ENCODE measurements at places on chromosomes 7 and 10.

- peaks cover 12% of the 10 kb centered on the region for H3K4me1 ChIP-seq
- H3K36me3 ChIP-seq = no peaks in the 10 kb centered on the region
- H3K27me3 ChIP-seq = no peaks in the 10 kb centered on the region
Observed at GRCh38 chr10:103199488-103199887, 6.4 kb upstream of the NT5C2 start.

GRCh38 chr10:117431160-117431559 lies 55.9 kb upstream of the PDZD8 start:
- H3K27ac ChIP-seq = no peak overlapping the region
- no peaks in the 10 kb centered on the region for H3K36me3 ChIP-seq
- H3K4me1 ChIP-seq = no peaks in the 10 kb centered on the region
- H3K4me3 ChIP-seq = no peak overlapping the region
- DNase-seq = no peak
- no peaks in the 10 kb centered on the region for H3K27me3 ChIP-seq

DNA sequence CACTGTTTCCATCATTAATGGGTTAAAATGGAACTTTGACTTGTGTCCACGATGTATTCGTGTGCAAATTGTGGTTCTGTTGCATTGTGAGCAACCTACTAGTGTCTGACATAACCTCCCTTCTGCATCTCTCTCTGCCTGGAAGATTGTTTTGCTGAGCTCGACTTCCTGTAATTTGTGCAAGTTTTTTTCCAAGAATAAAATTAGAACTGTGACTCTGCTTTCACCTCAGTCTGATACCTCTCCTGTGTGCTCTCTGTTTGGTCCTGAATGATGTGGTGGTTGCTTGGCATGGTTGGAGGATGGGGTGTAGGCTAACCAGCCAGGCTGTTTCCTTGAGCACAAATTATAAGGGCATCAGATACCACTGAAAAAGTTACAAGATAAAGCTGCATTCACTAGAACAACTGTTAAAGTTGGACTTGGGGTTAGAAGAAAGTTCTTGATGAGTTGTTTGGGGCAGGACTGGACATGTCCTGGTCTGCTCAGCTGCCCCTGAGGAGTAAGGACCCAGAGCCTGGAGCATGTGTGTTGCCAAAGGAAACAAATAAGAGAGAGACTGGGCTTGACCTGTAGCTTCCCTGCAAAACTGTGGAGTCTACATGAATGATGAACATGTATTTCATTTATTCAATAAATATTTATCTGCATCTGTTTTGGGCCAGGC lies 1.9 kb upstream of the VOPP1 start:
- H3K4me1 ChIP-seq = peaks cover 44% of the 10 kb centered on the region
- H3K36me3 ChIP-seq = peaks cover 3% of the 10 kb centered on the region
- no peak overlapping the region for H3K4me3 ChIP-seq
- H3K27ac ChIP-seq = peak overlapping the region; percentile 22
- peak; percentile 74 for DNase-seq

GRCh38 chr7:155489862-155490696 lies 32.1 kb downstream of the EN2 start:
- no peaks in the 10 kb centered on the region for H3K36me3 ChIP-seq
- H3K4me1 ChIP-seq = no peaks in the 10 kb centered on the region
- H3K4me3 ChIP-seq = no peak overlapping the region
- peaks cover 12% of the 10 kb centered on the region for H3K27me3 ChIP-seq
- DNase-seq = no peak

GRCh38 chr7:77466450-77466849 lies 50.3 kb upstream of the GSAP start:
- no peak overlapping the region for H3K27ac ChIP-seq
- H3K4me3 ChIP-seq = no peak overlapping the region
- no peaks in the 10 kb centered on the region for H3K4me1 ChIP-seq
- no peaks in the 10 kb centered on the region for H3K27me3 ChIP-seq
- no peak for DNase-seq

DNA sequence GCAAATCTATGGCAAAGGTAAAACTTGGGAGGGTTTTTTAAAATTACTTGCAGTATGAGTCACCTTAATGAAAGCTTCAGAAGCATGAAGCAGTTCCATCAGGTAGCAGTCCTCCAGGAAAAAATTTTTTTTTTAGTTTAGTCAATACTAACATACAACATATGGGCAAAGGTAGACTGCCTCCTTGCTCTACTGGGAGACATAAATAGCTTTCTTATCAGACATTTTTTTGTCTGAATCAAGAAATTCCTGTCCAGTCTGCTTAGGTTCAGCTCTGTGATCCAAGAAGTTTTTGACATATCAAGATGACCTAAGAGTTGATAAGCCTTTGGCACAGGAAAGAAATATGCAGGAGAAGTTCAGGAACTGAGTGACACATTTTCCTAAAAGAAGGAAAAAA lies 171.5 kb upstream of the TCF7L2 start:
- no peaks in the 10 kb centered on the region for H3K27me3 ChIP-seq
- H3K27ac ChIP-seq = no peak overlapping the region
- DNase-seq = peak; percentile 58

GRCh38 chr7:106598663-106599342 lies 62.2 kb downstream of the CCDC71L start:
- peak overlapping the region; percentile 43 for H3K4me3 ChIP-seq
- peak; percentile 87 for DNase-seq
- H3K27ac ChIP-seq = peak overlapping the region; percentile 41

- H3K27me3 ChIP-seq = no peaks in the 10 kb centered on the region
- no peak overlapping the region for H3K27ac ChIP-seq
- no peak overlapping the region for H3K4me3 ChIP-seq
- H3K4me1 ChIP-seq = peaks cover 7% of the 10 kb centered on the region
Observed at GRCh38 chr7:108057951-108058481, 55.1 kb upstream of the LAMB1 start.

DNA sequence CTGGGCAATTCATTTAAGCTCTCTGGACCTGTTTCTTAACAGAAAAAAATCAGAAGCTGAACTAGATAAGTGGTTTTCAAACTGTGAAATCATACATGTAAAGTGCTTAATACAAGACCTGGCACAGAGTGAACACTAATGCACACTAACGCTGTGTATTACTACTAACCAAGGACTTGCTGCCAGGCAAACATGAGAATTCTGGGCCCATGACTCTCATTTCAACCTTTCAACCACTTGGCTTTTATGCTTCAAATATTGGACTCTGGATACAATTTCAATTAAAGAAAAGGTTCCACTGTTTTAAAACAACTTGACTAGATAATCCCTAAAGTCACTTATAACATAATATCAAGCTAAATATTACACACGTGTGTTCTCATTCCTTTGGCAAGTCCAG lies 73.4 kb downstream of the SRPK2 start:
- H3K27me3 ChIP-seq = no peaks in the 10 kb centered on the region
- DNase-seq = no peak
- no peaks in the 10 kb centered on the region for H3K36me3 ChIP-seq
- H3K4me1 ChIP-seq = no peaks in the 10 kb centered on the region

DNA sequence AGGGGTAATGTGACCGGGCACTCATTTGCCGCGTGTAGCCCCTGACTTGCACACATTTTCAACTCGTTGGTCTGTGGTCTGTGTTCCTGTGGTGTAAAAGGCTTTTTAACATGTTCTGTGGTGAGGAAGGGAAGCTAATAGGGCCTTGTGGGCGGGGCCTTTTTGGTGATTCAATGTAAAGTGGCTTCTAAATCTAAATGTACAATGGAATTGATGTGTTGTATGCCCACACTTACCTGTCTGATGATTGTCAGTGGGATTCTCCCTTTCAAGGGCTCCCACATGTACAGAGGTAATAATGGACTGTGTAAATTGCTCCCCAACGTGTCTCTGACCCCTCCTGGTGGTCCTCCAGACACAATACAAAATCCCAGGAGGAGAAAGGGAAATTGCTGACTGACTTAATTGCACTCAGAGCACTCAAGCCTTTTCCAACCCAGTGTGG lies 43.1 kb upstream of the GATAD1 start:
- H3K4me1 ChIP-seq = no peaks in the 10 kb centered on the region
- no peaks in the 10 kb centered on the region for H3K36me3 ChIP-seq
- H3K27me3 ChIP-seq = no peaks in the 10 kb centered on the region
- no peak overlapping the region for H3K4me3 ChIP-seq
- no peak for DNase-seq

- no peak for DNase-seq
- no peaks in the 10 kb centered on the region for H3K27me3 ChIP-seq
- no peak overlapping the region for H3K4me3 ChIP-seq
- H3K36me3 ChIP-seq = no peaks in the 10 kb centered on the region
Observed at GRCh38 chr7:148570510-148570909, 20.1 kb upstream of the C7orf33 start.

GRCh38 chr10:11982253-11982652 lies 60.4 kb downstream of the UPF2 start:
- H3K4me1 ChIP-seq = no peaks in the 10 kb centered on the region
- H3K4me3 ChIP-seq = no peak overlapping the region
- no peaks in the 10 kb centered on the region for H3K27me3 ChIP-seq
- H3K36me3 ChIP-seq = peaks cover 2% of the 10 kb centered on the region
